CD4-positive, CD25-positive, alpha-beta regulatory T cell (primary cell): ENCODE measurements at places on chromosomes 1 and 21. TPM values are rescaled to one million over a fixed set of nuclear protein-coding genes. Genes with fewer than 3 reads are reported as not detected.

The IVL gene
- not detected for total RNA-seq

The FAM43B gene
- total RNA-seq: not detected

DNA sequence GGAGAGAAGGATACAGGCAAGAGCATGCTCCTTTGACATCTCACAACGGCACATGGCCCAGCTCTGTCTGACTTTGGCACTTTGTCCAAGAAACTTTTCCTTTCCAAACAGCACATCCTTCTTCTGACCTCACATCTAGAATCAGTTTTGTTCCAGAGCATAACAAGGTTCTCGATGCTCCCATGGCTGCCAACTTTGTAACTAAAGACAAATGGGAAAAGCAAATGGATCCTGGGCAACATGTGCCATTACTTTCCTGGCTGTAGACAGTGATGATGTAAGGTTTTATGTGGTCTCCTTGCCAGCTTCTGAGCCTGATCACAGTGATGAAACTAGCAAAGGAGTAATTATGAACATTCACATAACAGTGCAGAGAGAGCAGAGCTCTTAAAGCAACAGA lies 171.8 kb upstream of the C1orf87 start:
- no peaks in the 10 kb centered on the region for H3K36me3 ChIP-seq
- no peaks in the 10 kb centered on the region for H3K27me3 ChIP-seq
- H3K27ac ChIP-seq: no peak overlapping the region
- H3K4me1 ChIP-seq: no peaks in the 10 kb centered on the region
- no peak for DNase-seq

GRCh38 chr1:161738627-161739287 lies 10.8 kb upstream of the DUSP12 start:
- H3K27ac ChIP-seq: no peak overlapping the region
- peaks cover 13% of the 10 kb centered on the region for H3K27me3 ChIP-seq
- H3K4me1 ChIP-seq: peaks cover 4% of the 10 kb centered on the region
- DNase-seq: peak; percentile 53

- DNase-seq: no peak
- no peaks in the 10 kb centered on the region for H3K36me3 ChIP-seq
- H3K27me3 ChIP-seq: peaks cover 3% of the 10 kb centered on the region
- H3K27ac ChIP-seq: no peak overlapping the region
- H3K4me1 ChIP-seq: no peaks in the 10 kb centered on the region
- H3K4me3 ChIP-seq: no peak overlapping the region
Measured at GRCh38 chr1:162351246-162351842, 25.3 kb downstream of the SPATA46 start.

GRCh38 chr1:208069908-208070307 lies 159.0 kb upstream of the CD34 start:
- peaks cover 4% of the 10 kb centered on the region for H3K27me3 ChIP-seq
- H3K36me3 ChIP-seq: no peaks in the 10 kb centered on the region
- no peaks in the 10 kb centered on the region for H3K4me1 ChIP-seq
- no peak overlapping the region for H3K27ac ChIP-seq
- no peak overlapping the region for H3K4me3 ChIP-seq
